Nephron progenitor cell (in vitro differentiated cells): ENCODE measurements at places on chromosomes 6 and 20.

DNA sequence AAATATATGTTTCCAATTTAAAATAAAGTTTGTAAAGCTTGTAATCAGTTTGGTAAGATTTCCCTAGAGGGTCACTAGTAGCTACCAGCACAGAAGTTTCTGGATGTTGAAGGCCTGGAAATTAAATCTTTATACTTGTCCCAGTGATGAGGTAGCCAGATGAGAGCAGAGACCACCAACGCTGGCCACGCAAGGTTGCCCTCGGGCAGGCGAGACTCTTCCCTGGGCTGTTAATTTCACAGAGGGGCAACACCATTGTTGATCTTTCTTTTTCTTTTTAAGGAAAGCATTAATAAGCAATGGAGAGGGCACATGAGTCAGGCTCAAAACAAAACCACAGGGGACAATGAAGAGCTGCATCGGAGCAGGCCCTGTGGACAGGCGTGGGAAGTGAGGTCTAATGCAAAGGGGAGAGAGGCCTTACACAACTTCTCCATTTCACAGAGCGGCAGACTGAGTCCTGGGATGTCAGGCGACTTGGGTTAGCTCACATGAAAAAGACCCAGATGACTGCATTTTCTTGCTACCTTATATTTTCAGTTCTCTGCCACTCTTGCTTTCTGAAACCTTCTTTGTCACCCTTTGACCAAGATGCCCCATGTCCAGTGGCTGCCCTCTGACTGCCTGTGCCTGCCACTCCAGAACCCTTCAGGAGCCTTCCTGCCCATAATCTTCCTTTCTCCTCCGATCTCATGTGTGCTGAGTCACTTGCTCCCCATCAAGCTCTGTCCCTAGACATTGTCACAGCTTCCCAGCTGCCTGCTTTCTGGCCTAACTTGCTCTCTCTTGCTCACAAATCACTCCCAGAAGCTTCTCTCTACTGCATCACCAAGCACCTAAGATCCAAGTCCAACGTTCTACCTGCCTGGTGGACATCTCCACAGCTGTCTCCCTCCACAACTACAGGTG lies 107.7 kb upstream of the CDYL start:
- no peak for DNase-seq

DNA sequence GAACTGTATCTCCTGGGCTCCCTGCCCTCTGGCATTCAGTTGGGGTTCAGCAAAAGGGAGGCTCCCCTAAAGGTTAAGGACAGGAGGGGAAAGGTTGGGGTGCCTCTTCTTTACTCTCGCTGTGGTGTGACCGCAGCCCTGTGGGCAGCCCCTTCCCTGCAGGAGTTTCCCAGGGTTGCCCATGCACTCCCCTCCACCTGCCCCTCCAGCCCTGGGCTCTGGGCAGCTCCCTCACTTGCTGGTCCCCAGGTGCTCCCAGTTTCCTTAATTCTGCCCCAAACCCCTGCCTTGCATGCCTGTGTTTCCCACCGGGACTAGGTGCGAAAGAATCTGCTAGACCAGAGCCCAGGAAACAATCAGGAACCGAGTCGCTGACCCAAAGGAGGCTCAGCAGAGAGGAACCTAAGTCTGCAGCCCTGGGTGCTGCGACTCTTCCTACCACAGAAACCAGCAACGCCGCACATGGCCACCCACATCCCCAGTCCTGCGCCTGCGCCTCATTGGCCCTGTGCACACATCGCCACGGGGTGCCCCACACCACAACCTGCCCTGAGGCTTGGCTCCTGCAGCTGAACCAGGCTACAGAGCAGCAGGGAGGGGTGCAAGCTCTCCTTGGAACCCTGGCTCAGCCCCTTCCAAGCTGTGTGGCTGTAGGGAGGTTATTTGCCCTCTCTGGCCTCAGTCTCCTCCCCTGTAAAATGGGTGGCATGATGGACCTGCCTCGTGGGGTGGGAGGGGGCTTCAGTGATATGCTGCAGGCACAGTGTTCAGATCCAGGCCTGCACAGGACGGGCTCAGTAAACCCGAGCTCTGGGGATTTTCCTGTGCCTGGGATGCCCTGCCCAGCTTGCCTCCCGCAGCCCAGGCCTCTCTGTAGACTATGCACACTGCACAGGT lies 487.6 kb downstream of the PREX1 start:
- DNase-seq, result no peak

GRCh38 chr6:149977221-149977620 lies 13.5 kb downstream of the ULBP1 start:
- DNase-seq, result no peak

- no peak for DNase-seq
These were observed 91.5 kb downstream of the PACRG start for GRCh38 chr6:162819284-162819683.

DNA sequence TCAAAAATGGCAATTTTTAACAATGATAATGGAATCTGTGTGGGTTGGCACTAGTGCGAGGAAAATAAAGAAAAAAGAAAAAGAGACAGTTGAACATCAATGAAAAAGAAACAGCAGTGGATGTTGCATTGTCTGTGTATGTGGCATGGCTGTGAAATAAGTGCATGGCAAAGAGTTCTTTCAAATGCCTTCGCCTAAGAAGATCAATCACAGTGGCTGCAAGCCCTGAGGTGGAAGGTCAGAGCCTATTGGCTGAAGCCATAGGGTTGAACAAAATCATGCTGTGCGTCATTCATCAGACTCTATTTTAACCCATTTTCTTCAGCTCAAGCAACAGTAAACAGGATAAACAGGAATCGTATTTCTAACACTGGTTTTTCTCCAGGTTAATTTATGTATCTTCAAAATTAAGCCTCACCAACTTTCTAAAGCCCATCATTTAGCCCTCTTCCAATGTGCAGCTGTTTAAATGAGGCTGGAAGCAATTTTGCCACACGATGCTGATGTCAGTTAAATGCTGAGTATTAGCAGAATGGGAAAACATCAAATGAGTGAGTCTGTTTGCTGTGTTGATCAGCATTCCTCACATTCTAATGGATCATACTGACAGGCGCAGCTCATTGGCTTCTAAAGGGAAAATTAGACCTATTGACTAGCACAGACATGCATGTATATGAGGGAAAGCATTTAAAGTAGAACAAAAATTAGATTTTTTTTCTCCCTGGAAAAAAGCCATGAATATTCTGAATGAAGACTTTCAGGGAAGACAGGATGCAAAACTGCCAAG lies 955.9 kb upstream of the EYS start:
- DNase-seq, result no peak

DNA sequence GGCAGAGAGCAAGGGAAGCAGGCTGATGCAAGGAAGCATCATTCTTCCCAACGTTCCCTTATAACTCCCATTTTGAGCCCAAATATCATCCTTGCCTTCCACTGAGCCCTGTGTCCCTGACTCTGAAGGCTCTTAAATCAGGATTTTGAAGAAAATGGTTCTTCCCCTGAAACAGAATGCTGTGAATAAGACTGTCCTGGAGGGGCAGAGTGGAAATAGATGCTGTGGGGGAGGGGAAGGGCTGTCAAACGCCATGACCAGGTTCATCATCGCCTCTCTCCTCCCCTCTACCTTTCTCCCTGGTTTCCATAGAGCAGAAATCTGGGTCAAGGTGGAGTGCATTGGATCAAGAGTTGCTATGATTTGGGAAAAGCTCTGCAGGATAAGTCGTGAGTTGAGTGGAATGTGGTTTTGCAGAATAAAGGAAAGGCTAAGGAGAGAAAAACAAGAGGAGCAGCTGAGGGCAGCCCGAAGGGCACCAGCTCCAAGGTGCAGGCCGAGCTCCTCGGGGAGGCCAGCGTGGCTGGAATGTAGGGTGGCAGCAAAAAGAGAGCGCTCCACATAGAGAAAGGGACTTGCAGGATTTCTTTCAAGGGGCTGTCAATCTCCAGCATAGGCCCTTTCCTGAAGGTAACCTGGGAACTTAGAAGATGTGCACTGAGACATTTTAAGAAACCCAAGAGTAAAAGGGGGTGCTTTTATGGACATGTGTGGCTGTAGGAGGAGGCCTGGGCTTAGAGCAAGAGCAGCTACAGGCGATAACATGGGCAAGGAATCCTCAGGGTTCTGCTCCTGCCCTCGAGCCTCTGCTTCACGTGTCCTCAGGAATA lies 120.8 kb upstream of the CDYL start:
- no peak for DNase-seq
